Fibroblast of lung (primary cell): ENCODE measurements at places on chromosomes 7 and 10.

DNA sequence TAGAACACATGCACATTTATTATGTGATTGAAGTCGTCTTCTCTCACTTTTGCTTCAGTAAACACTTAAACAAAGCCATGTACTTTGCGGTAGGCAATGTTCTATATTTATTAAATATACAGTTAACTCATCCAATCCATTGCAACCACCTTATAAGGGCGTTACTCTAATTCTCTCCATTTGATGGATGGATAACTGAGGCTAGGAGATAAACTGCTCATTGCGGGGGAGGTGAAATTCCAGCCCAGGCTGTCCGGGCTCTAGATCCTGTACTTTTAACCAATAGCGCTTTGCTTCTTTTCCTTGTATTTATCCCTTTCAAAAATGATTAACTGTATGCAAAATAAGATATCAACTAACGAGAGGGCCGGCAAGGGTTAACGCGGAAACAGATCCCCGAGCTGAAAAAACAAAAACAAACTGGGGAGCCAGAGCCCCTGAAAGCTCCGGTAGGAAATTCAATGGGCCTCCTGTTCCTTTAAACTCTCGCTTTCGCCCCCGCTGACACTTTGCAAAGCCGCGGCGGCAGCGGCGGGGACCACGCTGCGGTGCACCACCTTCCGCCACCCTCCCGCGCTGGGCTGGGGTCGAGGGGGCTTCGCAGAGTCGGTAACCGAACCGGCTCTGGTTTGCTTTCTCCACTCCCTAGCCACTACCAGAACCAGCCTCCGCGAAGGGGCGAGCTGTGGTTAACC is 1.0 kb upstream of the PLXDC2 start:
- DNase-seq, result peak; percentile 35

GRCh38 chr10:89836840-89837164 is 135.4 kb downstream of the KIF20B start:
- no peak for DNase-seq

DNA sequence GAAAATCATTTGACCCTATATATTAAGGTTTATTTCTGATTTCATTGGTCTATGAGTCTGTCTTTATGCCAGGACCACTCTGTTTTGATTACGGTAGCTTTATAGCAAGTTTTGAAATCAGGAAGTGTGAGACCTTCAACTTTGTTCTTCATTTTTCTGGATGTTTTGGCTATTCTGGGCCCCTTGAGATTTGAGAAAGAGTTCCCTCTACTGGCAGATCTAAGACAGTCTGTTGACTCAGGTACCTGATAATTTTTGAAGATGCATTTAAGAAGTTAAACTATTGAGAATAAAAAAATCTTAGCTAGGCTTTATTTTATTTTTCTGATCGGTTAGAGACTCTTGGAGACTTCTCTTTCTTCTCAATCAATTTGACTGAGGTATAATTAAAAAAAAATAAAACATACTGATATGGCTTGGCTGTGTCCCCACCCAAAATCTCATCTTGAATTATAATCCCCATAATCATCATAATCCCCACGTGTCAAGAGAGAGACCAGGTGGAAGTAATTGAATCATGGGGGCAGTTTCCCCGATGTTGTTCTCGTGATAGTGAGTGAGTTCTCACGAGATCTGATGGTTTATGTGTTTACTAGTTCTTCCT is 209.2 kb downstream of the SNX10 start:
- DNase-seq, result peak; percentile 18

GRCh38 chr7:93142127-93142526 is 6.1 kb downstream of the SAMD9L start:
- DNase-seq, result peak; percentile 6

DNA sequence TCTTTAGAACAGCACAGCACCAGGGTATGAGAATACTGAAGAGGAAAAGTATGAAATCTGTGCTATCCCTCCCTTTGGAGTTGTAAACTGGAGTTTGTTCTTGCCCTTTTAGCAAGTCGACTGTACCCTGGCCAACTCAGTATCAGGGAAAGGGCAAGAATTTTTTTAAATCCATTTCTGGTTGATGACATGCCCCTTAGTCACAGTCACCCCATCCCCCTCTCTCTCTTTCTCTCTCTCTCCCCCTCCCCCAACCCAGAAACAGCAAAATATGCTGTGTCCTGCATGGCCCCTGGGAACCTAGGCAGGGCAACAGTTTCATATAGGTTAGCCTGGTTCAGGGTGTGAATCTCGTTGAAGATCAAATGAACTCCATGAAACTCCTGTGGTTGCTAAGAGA is 177.7 kb upstream of the ADO start:
- peak; percentile 66 for DNase-seq

- no peak for DNase-seq
These were observed 2.6 kb downstream of the MDH2 start for GRCh38 chr7:76050545-76050944.
